ENCODE measurements at places on chromosomes 11 and 22.

- no peak for DNase-seq
Measured at GRCh38 chr22:39654131-39654926, 83.8 kb downstream of the CACNA1I start.

- no peak for DNase-seq
Measured at GRCh38 chr22:17101475-17102296, 16.9 kb downstream of the IL17RA start.

- no peak for DNase-seq
Measured at GRCh38 chr11:16840951-16841350, 102.5 kb downstream of the C11orf58 start.

- DNase-seq = no peak
Measured at GRCh38 chr22:48888466-48889208, 939.0 kb downstream of the BRD1 start.

- no peak for DNase-seq
Measured at GRCh38 chr22:30295576-30295975, 6.3 kb upstream of the CASTOR1 start.

GRCh38 chr22:28938286-28938833 lies 55.0 kb downstream of the ZNRF3 start:
- no peak for DNase-seq

DNA sequence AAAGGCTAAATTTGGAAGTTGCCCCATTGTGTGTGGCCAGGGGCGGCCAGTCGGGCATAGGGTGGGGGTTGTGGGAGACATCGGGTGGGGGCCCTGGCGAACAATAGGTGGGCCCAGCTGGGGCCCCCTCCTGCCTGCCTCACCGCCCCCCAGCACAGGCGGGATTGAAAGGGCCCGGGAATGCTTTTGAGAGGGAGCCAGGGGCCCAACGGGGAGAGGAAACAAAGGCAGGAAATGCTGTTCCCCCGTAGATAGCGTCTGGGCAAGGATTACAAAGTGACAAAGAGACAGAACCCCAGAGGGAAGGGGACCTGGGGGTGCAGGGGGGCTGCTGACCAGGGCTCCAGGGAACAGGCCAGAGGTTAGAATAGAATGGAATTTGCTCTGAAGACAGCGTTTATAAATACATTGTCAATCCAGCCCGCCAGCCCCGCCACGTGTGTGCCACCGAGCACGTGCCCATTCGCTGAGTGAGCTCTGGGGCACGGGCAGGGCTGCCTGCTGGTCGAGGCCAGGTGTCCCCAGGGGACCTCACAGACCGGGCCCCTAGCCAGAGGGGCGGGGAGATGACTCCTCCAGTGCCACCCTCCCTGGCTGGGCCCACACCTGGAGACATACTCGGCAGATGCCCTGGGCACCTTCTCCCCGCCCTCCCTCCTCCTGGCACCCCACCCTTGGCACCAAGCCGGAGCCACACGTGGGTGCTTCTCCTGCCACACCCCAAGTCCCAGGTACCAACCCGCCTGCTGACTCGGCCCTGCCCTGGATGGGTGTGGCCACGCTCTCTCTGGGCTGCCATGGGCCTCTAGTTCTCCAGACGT lies 9.7 kb downstream of the PDGFB start:
- no peak for DNase-seq

GRCh38 chr11:13110929-13111812 lies 102.1 kb downstream of the RASSF10 start:
- peak; percentile 55 for DNase-seq

- DNase-seq = no peak
Measured at GRCh38 chr11:71420455-71421241, 27.5 kb downstream of the DHCR7 start.

GRCh38 chr22:32204856-32205722 lies at the start of gene RFPL2:
TSS of gene RFPL2 (minus strand) at chr22:32205073. CDS start at chr22:32202451, 2,622 bp downstream.
- peak; percentile 51 for DNase-seq

DNA sequence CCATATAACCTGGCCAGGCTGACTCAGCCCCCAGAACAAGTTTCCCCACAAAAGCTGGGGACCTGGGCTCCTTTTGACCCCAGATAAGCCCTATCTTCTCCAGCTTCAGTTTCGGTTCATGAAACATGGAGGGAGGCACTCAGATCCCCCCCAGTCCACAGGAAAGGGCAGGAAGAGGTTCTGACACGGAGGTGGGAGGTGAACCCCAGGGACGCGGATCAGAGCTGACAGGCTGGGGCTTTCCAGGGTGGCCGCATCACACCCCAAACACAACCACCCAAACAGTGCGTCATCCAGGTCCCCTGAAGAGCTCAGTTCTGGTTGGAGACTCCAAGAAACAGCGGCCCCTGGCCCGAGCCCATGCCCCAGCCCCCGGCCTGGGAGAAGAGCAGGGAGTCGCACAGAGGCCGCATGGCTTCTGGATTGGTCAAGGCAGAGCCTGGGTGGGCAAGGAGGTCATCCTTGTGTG lies 44.3 kb upstream of the A4GALT start:
- no peak for DNase-seq

GRCh38 chr11:121892863-121893262 lies 223.2 kb downstream of the BLID start:
- DNase-seq = peak; percentile 68

- peak; percentile 67 for DNase-seq
Measured at GRCh38 chr11:76885390-76886097, 24.8 kb downstream of the ACER3 start.

DNA sequence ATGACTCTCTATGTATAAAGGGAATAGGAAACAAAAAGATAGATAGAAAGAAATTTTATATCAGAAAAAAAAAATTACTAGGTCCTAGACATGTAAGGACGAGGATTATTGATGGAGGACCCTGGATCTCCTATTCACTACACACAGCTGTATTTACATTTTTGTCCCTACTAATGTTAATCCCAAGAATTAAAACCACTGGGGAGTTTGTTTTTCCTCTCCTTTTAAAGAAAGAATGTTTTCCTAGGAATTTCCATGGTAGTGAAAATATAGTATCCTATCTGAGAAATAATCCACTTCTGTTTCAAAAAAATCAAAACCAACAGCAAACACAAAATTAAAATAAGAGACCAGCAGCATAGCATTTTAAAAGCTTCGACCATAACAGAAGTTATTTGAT lies 41.1 kb downstream of the PDGFD start:
- no peak for DNase-seq

GRCh38 chr22:45516923-45517675 lies 14.4 kb downstream of the FBLN1 start:
- DNase-seq = peak; percentile 33

DNA sequence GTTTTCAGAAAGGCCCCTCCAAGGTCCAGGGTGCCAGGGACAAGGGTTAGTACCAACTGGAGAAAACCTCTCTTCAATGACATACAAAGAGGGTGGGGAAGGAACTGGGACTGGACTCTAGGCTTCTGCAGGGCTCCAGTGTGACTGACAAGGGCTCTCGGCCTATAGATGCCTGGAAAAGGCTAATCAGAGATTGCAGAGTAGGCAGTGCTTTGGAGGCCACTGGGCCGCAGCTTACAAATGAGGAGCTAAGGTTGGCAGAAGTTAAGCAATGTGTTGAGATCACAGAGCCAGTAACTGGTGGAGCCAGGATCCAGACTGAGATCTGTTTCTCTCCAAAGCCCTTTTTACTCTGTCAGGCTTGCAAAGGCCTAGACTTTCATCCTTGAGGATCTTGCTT lies 7.4 kb upstream of the DGKZ start:
- no peak for DNase-seq

All from foreskin keratinocyte (primary cell).